RWPE2 (cell line): ENCODE measurements at places on chromosomes 2 and 18.

DNA sequence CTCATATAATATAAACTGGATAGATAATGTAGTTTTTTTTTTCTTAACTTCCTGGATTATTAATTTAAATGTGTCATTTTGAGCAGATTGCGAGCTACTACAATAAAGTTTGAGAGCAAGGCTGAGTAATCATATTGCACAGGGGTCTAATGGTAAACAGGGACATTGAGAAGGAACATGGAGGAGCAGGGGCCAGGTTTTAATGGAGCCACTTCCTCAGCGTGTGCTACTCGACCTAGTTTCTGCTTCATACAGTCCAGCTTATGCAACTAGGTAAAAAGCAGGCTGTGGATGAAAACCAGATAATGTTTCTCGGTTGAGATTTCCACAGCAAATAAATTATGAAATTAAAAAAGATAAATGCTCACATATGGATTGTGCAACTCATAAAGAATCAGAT is 1915.7 kb upstream of the CELF4 start:
- DNase-seq, result no peak

DNA sequence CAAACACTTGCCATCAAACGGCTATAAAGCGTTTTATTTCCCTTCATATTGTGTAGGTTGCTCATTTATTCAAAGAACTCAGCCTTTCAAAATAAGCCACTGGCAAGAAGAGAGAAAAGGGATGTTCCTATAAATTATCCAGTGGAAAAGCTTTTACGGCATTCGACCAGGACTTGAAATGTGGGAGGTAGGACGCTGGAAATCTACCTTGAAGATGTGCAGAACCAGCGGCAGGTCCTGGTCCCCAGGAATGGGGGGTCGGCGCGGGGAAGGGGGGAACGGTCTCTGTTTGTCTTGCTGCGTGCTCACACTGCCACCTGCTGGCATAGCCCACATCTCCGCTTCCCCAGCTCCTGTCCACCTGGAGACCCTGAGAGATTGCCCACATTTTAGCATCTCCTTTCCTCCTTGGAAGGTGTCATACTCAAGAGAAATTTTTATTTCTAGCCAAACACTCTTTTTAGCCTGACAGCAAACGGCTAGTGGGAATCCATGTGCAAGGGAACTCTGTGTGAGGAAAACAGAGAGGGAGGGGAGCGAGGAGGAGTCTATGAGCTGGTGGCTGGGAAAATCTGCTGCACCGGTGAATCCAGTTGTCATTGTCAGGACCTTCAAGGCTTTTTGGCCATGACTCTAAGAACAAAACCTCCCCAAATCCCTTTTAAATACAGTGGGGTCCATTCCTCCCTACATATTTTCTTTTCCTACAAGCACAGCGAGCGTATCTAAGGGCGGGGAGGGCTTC is 349.0 kb upstream of the PKDCC start:
- DNase-seq, result no peak

GRCh38 chr2:133194362-133194655 is 374.0 kb downstream of the NCKAP5 start:
- no peak for DNase-seq

DNA sequence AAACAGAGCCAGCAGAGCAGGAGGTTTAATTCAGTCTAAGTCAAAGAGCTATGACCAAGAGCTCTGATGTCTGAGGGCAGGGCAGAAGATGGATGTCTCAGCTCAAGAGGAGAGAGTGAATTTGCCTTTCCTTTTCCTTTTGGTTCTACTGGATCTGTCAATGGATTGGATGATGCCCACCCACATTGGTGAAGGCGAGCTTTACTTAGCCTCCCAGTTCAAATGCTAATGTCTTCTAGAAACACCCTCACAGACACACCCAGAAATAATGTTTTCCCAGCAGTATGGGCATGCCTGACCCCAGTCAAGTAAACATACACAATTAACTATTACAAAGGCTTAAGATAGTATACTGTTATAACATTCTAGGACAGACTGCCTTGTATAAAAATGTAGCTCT is 236.3 kb upstream of the NRXN1 start:
- DNase-seq, result no peak

- DNase-seq, result no peak
Observed at GRCh38 chr2:227374158-227374557, 4.9 kb downstream of the TM4SF20 start.

DNA sequence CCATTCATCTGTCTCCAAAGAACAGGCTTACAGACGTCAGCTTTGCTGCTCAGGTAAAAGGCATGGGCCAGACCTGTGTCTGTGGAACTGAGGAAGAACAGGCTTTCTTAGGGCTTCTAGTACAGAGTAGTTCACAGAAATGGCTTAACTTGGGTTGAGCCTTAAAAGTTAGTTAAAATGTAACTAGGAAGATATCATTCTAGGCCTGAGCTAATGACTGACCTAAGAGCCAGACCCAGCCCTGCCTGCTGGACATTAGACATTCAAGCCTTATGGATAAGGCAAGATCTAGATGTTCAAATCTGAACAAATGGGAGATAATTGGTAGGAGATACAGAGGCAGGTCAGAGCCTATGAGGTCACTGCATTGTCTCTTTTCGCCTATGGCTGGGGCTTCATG is 73.9 kb upstream of the SLC14A2 start:
- no peak for DNase-seq

- no peak for DNase-seq
Observed at GRCh38 chr2:149483004-149483605, 104.5 kb downstream of the MMADHC start.

DNA sequence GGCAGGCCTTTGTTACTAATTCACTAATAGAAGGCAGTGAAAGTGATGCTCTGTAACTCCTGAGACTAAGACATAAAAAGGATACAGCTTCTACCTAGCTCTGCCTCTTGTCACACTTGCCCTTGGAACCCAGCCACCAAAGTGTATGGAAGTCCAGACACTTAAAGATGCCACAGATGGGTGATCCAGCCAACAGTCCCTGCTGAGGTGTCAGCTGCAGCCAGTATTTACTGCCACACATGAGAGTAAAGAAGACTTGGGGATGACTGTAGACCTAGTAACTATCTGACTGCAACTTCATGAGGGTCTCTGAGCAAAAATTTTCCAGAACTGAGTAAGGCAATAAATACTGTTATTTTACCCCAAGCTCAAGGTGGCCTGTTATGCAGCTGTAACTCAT is 8.8 kb downstream of the IMMT start:
- no peak for DNase-seq

- no peak for DNase-seq
Observed at GRCh38 chr2:118148133-118148532, 59.9 kb downstream of the INSIG2 start.

DNA sequence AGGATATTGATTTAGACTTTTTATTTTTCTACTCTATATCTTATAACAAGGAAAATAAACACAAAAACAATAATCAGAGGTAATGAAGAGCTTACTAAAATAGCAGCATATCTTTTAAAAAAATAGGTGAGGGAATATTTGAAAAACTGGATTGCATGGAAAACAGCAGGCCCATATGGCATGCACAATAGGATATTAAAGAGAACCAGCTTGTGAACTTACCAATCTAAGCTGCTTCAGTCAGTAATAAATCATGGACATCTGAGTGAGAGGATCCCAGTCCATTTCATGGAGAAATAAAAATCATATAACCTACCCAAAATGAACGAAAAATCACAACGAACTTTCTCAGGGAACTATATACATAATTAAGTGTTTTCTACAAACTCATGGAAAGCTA is 634.6 kb downstream of the ADCYAP1 start:
- DNase-seq, result no peak

DNA sequence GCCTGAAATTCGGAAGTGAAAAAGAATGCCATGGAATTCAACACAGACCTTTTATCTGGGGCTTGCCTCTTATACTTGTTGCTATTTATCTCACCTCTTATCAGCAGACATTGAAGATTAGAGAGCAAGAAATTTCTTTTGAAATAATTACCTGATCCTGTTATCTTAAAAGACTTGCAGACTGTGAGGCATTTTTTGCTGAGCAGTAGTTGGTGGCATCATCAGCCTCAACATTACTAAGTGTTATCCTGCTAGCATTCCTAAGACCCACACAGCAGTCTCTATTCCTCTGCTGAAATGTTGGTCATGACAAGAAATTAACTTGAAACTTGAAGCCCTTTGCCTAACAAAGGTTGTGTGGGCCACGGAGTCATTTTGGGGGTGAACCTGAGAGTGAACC is 186.5 kb downstream of the TRIB2 start:
- no peak for DNase-seq

GRCh38 chr2:221514305-221515040 is 57.6 kb downstream of the EPHA4 start:
- DNase-seq, result no peak

DNA sequence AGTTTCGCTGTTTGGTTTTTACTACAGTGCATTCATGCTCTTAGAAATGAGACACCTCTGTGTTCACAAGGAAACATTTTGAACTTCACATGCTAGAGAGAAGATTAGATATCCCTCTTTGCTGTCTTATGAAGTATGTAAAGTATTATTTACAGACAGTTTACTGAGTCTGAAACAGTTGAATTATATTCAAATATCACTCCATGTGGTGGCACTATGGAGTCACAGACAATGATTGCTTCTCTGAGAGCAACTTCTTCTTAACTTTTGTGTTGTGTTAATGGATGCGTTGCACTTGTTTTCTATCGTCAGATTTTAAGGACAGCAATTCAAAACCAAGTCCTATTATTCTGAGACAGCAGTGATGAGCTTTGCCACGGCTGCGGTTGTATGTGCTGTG is 823.6 kb downstream of the GALR1 start:
- no peak for DNase-seq

GRCh38 chr18:23291456-23292205 is 156.3 kb downstream of the CABLES1 start:
- DNase-seq, result no peak

- DNase-seq, result no peak
Observed at GRCh38 chr2:133586978-133587377, 18.7 kb upstream of the NCKAP5 start.

DNA sequence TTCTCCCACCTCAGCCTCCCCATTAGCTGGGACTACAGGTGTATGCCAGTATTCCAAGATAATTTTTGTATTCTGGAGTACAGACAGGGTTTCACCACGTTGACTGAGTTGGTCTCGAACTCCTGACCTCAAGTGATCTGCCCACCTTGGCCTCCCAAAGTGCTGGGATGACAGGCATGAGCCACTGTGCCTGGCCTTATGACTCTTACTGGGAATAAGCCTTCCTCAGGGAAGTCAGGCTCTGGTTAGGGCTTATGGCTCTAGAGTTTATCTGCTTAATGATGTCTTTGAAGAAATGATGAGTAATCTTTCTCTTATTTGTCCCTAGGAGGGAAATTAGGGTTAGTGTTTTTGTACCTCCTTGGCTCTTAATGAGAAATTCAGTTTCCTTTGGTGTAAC is 187.7 kb downstream of the FAM210A start:
- no peak for DNase-seq

- DNase-seq, result no peak
Observed at GRCh38 chr2:25380586-25381375, 39.1 kb upstream of the DNMT3A start.

DNA sequence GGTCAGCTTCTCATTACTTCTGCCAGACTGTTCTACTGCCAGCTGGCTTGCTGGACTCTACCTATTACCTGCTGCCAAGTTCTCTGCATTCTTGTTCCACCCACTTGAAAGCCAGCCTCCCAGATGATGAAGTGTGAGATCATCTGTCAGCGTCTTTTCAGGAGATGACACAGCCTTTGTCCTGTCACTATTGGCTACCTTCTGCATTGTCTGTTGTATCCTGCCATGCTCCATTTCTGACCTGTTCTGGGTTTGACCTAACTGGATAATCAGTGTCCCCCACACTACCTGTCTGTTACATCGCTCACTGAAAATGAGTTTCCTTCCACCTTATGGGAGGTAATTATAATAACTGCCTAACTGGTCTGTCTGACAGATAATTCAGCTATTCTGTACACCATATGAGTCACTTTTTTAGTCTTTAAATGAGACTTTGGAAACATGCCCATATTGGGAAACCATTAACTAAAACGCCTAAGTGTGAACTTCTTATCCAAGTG is 520.6 kb downstream of the METTL4 start:
- no peak for DNase-seq

DNA sequence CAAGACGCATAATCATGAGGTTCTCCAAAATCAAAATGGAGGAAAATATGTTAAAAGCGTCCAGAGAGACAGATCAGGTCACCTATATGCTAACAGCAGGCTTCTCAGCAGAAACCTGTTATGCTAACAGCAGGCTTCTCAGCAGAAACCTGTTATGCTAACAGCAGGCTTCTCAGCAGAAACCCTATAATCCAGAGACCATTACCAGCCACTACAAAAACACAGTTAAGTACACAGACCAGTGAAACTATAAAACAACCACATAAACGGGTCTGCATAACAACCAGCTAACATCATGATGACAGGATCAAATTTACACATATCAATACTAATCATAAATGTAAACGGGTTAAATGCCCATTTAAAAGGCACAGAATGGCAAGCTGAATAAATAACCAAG is 1548.4 kb upstream of the TMEFF2 start:
- DNase-seq, result no peak

DNA sequence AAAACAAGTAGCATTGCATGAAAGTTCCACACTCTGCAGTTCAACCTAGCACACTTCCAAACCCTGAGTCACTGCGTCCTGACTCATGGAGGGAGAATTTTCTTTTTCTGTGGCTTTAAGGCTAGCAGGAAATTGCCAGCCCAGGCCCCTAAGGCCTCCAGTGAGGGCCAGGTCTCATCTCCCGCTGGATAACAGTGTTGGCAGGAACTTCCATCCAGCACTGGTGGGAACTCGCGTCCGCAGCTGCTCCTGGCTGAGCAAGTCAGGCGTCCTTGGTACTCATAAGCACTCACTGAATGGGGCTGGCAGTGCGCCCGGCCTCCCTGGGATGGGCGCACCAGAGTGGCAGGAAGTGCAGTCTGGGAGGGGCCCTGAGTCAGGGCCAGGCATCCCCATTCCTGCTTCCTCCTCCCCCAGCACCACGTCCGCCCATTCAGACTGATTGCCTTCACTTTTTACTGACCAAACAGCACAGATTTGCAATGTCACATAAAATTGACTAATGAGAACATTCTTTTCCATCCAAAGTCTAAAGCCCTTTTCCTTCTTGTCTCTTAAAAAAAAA is 14.3 kb downstream of the MALL start:
- DNase-seq, result peak; percentile 99
